Germinal center (tissue), 1 donor: ENCODE measurements at places on chromosomes 16 and 17.

DNA sequence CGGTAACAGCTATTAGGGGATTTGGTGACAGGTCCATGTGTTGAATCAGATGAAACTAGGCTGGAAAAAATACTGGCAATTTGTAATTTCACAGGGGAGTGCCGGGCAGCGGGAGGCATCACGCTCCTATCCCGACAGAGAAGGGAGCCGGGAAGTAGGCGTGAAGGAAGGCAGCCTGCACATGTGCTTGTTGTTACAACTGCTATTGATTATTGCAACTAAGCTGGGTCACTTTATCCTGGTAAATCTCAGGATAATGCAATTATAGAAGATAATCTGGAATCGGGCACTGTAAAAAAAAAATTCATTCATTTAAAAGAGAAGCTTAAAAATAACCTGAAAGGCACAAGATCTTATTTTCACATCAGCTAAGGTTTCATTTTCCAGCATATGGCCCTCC is 180.6 kb downstream of the FOXL1 start:
- DNase-seq, result no peak

DNA sequence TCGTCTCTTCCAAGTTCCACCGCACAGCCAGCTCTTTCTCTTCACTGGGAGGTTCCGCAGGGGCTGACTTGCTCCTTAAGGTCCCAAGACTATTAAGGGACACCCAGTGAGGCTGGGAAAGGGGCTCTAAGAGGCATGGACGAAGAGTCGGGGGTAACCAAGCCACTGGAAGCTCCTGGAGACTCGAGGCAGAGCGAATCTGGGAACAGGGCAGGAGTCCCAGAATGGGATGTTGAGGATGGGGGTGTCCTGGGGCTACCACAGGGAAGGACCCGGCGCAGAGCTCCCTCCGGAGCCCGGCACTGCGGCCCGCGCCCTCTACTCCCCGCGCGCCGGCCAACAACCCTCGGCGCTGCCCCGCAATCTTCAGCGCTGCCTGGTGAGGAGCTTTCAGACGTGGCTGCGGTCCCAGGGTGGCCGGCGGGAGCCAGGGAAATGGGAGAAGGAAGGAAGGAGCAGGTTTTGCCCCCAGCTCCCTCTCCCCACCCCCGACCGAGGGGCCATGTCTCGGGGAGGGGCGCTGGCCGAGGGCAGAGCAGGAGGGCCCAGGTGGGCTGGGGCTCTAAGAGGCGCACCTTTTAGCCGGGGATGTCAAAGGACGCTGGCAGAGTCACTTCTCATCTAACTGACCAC is 581 bp downstream of the CHST5 start:
- DNase-seq, result no peak

DNA sequence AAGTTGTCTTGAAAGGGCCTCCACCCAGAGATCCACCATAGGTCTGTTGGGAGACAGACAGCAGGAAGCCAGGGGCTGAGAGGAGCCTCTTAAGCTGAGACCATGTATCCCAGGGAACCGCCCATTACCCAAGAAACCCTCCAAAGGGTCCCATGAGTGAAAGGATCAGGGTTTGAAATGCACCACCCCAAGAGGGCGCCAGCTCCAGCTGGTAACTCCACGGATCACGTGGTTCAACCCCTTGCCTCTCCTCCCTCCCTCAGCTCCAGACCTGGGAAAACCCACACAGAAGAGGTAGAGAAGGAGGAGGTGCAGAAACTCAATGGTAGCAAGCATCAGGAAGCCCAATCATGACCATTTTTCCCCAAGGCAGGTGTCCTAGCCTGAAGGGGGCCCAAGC is 148.7 kb downstream of the AIPL1 start:
- no peak for DNase-seq

GRCh38 chr17:77107506-77108433 is 33.0 kb upstream of the SEC14L1 start:
- DNase-seq, result peak; percentile 37

DNA sequence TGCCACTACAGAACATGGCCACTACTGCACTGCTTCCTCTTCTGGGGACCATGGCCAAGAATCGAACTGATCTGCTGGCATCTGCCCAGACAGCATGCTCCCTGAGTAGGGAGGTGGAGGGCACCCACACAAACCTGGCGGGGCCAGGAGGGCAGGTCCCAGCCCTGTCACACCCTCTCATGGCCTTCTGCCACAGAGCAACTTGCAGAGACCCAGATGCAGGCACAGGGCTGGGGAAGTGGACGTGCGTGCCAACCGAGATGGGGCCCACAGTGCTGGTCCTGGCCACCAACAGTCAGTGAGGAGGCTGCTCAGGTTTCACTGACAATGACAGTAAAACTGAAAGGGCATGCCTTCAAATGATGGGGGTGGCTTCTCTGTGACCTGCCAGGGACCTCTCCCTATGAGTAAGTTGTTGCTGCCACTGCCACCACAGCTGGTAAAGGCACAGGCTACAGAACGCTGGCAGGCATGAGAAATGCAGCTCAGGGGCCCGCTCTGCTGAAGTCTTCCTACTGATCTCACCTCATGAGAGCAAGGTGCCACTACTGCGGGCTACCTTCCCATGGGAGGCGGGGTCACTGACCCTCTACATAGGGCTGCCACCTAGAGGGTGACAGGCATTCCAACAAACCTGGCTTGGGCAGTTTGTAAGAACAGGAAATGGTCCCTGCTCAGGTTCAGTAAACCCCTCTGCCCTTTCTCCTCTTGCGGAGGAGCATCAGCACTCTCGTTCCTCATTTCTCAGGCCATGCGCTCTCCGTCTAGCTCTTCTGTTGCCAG is 15.5 kb downstream of the HIC1 start:
- no peak for DNase-seq

DNA sequence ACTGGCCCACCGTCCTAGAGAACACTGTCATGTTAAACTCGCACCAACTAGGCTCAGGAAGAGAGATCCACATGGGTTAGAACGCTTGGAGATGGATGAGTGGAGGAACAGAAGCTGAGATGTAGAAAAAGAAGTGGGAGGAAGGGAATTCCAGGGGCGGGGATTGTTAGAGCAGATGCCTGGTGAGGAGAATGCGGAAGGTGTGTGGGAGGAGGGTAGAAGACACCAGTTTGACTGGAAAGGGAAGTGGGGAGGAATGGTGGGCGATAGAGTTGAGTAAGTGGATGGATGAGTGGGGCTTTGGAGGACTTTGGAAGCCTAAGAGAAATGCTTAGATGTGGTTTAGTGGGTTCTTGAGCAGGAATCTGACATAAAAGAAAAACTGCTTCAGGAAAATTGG is 37.4 kb downstream of the DHX38 start:
- DNase-seq, result no peak

DNA sequence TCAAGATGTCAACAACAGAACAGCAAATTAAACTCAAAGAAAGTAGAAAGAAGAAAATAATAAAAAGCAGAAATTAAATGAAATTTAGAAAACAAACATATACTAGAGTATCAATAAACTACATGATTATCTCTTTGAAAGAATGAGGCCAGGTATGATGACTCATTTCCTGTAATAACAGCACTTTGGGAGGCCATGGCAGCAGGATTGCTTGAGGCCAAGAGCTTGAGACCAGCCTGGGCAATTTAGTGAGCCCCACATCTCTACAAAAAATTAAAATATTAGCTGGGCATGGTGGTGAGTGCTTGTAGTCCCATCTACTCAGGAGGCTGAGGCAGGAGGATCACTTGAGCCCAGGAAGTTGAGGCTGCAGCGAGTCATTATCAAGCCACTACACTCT is 232.5 kb downstream of the RAB11FIP4 start:
- DNase-seq, result no peak

GRCh38 chr17:27488231-27488630 is 32.0 kb downstream of the KSR1 start:
- no peak for DNase-seq

GRCh38 chr16:51222016-51222415 is 70.9 kb upstream of the SALL1 start:
- no peak for DNase-seq

GRCh38 chr16:78209951-78210661 is 110.7 kb downstream of the WWOX start:
- no peak for DNase-seq

DNA sequence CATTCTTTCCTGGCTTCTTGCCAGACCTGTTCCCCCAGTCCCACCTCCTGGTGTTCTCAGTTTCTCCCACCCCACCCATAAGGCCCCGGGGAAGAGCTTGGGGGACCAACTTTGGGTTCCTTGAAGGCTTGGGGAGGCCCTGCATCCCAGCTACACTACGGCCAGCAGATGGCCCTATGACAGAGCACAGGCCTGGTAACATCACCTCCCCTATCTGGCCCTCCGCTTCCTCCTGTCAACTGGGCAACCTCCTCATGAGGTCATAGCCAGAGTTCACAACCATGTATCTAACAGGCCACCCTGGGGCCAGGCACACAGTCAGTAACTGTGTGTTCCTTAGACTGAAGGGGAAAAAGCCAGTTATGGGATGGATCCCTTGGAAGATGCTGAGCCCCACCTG is 31.4 kb downstream of the MYO15A start:
- no peak for DNase-seq

DNA sequence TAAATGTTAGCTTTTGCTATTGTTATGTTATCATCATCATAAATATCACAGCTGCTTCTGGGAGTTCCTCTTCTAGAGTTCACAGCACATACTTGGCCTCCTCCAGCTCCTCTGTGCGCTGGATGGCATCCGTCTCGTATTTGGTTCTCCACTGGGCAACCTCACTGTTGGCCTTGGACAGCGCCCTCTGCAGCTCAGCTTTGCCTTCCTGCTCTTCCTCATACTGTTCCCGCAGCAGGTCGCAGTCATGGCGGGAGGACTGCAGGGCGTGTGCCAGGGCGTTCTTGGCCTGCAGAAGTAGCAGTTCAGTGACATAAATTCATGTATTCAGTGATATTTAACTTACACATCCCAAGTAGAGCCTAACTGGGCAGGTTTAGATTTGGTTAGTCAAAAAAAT is 23.4 kb downstream of the MYH8 start:
- DNase-seq, result no peak

DNA sequence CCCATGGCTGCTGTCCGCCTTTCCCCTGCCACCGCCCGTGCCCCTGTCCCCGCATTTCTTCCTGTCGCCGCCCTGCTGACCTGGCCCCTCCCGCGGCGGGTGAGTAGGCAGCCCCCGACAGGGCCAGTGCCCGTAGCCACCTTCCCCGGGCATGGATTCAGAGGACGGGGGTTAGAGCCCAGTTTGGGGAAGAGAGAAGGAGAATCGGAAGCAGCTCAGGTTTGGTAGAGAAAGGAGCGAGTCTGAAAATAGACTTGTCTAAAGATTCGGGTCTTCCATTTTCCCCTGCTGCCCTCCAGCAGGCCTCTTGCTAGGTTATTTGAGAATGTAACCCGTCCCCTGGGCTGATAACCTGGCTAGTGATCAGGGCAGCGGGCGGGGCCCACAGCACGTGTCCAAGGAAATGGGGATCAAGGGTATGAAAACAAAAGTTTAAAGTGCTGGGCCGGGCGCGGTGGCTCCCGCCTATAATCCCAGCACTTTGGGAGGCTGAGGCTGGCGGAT is 7.9 kb upstream of the CLDN9 start:
- DNase-seq, result no peak

GRCh38 chr17:46896991-46897390 is 26.0 kb upstream of the GOSR2 start:
- no peak for DNase-seq

GRCh38 chr16:3501783-3502400 is 1.1 kb downstream of the CLUAP1 start:
- DNase-seq, result no peak

DNA sequence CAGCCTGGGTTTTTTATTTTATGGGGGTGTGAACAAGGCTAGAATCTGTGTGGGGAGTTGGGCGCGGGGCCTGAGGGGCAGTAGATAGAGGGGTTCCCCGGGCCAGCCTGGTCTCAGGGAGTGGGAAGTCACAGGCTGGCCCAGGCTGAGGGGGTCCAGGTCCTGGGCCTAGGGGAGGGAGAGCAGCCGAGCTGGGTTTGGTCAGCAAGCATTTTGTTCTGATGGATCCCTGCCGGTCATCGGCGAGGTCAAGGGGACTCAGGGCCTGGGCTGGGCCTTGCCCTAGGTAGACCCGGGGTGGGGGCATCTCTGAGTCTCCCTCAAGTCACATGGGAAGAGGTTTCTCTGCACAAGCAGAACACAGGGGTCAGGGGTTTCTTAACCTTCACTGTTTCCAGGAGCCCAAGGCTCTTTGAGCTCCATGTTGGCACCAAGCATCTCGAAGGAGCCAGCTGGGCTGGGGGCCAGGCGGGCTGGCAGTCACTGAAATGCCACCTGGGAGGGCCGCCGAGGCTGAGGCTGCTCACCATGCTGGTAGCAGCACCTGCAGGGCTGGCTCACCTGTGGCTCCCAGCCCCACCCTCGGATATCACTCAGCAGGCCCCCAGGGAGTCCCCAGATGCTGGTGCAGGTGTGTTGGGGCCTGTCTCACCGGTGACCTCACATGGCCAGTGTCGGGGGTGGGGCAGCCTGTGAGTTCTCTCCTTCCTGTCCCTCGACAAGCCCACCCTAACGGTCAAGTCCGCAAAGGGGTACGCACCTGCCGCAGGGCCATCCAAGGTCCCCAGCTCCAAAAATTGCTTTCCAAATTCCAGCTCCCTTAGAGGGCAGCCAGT is 41.0 kb downstream of the SLC7A5 start:
- no peak for DNase-seq

DNA sequence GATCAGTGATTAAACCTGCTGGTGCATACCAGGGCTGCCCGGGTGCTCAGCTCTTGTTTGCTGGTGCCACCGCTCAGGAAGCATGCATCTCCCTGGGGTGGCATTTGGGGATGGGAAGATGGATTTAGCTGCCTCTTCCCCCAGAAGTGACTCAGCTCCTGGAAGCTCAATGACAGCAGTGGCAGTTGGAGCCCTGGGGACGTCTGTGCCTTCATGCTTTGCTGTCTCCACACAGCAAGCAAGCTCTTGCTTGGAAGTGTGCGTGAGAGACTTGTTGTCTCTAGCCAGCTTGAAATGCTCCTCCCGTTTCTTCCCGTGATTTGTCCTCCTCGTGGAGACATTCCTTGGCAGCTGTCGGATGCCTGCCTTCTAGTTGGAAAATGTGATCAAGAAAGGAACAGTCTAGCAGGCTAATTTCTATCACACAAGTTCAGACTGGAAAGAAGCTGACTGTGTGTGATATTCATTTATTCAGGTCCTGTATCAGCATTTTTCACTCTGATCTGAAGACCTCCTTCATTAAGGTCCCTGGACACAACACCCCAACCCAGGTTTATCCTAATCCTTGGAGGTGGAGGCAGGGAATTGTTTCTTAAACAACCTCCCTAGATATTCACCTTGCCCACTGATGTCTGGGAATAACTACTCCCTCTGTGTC is 73.0 kb downstream of the BMERB1 start:
- DNase-seq, result no peak

- DNase-seq, result no peak
These were observed 42.6 kb downstream of the TSC2 start for GRCh38 chr16:2090481-2090776.

DNA sequence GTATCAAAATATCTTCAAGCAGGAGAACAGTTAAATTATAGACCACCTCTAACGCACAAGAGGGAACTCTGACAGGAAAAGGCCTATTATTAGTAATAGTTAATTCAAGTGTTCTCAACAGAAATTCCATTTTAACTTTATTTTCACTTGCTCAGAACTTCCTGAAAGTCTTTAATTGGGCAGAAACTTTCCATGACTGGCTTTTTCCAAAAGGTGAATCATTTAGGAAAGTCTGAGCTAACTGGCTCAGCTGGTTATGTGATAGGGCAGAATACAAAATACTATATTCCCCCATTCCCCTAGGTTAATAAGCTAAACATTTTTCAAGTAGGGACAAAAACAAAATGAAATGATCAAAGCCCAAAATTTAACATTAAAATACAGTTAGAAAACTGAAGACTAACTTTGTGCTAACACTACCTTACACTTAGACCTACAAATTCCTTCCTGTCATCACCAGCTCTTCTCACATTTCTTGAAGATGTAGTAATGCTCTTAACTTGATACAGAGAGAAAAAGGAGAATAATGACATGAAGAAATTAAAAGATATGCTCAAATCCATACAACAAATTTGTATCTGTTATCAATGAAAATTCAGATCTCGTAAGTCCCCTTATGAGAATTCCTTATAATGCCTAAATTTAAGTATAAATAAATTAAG is 31.0 kb downstream of the CFDP1 start:
- no peak for DNase-seq
